ENCODE measurements at places on chromosomes 2 and 18.

GRCh38 chr2:133777574-133777960, 209.3 kb upstream of the NCKAP5 start:
- DNase-seq = no peak

GRCh38 chr2:143698888-143699570, 569.8 kb downstream of the ARHGAP15 start:
- DNase-seq = no peak

DNA sequence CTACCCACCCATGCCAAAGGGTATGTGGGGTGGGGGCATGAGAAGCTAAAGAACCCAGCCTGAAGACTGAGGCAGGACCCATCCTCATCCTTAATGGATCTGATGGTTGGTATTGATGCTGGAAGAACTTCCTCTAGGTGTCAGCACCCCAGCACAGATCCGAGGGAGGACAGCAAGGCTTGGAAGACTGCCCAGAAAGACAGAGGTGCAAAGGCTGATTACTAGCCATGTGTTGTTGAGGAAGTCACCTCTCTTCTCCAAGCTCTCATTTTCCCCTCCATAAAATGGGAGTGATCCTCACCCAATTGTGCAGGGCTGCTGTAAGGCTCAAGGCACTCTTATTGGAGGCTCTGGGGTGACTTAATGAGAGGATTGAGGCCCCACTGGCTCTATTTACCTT, 256.5 kb downstream of the CELF4 start:
- no peak for DNase-seq

DNA sequence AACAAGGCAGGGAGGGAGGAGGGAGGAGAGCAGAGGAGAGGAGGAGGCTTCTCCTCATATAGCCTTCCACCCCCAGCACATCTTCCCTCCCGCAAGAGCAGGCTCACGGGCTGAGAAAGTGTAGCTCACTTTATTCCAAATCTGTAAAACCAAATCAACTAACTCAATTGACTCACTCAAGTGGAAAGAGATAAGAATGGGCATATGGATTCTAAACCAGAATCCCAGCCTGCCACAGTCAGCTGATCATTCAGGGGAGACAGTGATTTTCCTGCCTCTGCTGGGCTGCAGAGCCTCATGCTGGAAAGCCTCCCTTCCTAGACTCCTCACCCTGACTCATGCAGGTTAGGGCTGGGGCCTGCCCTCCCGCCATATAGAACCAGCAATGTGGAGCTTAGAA, 4.2 kb upstream of the TWSG1 start:
- DNase-seq = no peak

DNA sequence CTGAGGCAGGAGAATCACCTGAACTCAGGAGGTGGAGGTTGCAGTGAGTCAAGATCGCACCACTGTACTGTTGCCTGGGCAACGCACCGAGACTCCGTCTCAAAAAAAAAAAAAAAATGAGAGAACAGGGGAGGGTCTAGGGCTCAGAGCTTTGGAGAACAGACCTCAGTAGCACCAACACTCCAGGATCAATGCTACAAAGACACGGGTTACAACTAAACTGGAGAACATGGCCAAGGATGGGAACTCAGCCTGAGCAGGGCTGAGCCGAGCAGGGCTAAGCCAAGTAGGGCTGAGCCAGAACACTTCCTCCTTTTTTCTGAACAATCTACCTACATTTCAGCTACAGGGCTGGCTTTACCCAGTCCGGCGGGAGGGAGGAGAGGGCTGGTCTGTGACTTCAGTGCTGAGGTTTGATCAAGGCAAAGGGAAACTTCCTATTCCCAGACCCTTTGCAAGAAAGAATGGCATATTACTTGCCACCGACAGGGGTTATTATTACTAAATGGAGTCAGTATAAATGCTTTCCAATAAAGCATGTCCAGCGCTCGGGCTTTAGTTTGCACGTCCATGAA, 2.9 kb upstream of the CASP8 start:
- DNase-seq = peak; percentile 27

DNA sequence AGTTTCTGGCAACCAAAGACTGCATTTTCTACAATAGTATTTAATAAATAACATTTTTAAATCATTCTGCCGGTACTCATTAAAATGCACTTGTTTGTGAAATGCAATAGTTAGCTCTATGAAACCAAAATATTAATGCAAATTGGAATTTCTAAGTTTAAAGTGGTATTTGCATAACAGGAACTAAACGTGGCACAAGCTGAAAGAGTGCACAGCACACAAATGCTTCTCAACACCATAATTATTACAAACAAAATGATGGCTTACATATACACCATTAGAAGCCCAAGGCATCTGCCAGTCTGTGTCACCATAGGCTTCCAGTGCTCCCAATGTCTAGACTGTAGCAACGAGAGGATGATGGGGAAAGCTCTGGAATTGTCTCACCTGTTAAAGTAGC, 280.5 kb downstream of the TCF4 start:
- no peak for DNase-seq

- no peak for DNase-seq
These were observed 447.5 kb downstream of the TNS1 start for GRCh38 chr2:217555081-217555876.

- no peak for DNase-seq
These were observed 40.7 kb downstream of the SLC4A1AP start for GRCh38 chr2:27704342-27704876.

GRCh38 chr18:30440351-30440750, 602.2 kb downstream of the DSC3 start:
- DNase-seq = no peak

DNA sequence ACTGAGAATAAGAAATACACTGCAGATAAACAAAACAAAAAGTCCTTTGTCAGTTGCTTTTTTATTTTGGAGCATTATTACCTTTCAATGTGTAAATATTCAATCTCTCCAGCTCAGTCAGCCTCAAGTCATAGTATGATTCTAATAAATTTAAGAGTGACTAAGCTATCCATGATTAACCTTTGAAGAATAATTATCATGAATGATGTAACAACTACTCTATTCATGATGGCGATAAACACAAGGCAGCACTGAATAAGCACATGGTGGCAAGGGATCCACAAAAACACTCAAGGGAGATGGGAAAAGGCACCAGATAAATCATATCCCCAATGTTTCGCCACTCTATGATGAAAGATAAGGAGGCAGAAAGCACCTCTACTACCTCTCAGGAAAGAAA, 67.0 kb downstream of the MAP4K3 start:
- DNase-seq = no peak

GRCh38 chr2:147374423-147374811, 470.4 kb upstream of the ACVR2A start:
- no peak for DNase-seq

DNA sequence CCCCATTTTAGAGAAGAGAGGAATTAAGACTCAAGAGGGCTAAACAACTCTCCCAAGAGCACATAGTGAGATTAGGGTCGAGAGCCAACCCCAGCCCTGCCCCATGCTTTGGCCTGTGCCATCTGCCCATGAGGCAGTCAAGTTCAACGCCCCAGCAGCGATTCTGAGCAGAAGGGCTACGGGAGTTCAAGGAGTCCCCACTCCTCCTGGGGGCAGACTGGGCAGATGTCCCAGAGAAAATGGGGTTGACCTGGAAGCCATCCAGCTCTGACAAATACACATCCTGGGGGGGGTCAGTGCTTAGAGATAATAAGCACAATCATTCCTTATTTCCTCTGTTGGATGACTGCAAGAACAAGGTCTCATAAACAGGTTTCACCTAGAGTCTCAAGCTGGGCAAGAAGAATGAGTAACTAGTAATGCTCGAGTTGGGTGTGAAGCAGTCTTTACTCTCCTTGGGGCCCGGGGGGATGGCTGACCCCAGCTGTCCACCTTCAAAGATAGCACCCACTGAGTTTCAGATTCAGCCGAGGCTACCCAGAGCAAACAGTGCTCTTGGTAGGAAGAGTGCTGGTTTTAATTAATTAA, 716.4 kb downstream of the RNF144A start:
- DNase-seq = no peak

DNA sequence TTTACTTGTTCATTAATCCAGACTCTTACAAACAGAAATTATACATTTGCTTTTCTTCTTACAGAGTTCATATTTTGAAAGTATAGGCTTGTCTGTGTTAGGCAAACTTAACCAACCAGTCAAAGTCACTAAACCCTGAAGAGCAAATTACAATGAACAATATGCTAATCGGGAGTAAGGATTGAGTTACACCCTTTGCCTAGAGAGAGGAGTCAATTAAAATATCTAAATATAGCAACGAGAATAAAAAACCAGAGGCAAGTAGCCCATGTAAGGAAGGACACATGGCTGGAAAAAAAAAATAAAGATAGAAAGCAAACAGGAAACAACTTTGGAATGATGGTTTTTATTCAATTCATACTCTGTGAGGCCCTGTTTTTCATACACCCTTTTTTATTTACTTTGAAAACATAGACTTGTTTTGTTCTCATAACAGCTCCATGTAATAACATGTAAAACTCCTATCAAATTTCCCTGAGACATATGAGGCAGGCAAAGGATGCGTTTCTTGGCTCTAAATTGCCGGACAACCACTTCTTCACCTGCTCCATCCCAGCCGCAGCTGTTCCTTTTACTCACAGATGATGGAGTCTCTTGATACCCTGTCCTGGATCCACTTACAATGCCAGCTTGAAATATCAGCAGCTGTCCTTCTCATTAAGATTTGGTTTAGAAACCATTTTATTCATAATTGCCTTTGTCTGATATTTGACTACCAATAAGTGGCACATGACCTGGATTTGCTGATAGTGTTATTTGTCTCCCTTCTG, 767.7 kb upstream of the GCFC2 start:
- no peak for DNase-seq

GRCh38 chr2:60539140-60539539, 14.3 kb downstream of the BCL11A start:
- DNase-seq = no peak

DNA sequence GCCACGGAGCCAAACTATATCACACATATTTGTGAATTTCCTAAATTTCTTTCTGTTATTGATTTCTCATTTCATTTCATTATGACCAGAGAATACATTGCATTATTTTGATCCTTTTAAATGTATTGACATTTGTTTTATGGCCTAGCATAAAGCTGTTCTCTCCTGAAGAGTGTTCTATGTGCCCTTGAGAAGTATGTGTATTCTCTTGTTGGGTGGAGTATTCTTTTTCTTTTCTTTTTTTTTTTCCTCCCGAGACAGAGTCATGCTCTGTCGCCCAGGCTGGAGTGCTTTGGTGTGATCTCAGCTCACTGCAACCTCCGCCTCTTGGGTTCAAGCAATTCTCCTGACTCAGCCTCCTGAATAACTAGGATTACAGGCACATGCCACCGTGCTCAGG, 5.2 kb downstream of the HAUS1 start:
- DNase-seq = no peak

Data from GM12891 (cell line).